ENCODE measurements at places on chromosomes 6 and 20.

DNA sequence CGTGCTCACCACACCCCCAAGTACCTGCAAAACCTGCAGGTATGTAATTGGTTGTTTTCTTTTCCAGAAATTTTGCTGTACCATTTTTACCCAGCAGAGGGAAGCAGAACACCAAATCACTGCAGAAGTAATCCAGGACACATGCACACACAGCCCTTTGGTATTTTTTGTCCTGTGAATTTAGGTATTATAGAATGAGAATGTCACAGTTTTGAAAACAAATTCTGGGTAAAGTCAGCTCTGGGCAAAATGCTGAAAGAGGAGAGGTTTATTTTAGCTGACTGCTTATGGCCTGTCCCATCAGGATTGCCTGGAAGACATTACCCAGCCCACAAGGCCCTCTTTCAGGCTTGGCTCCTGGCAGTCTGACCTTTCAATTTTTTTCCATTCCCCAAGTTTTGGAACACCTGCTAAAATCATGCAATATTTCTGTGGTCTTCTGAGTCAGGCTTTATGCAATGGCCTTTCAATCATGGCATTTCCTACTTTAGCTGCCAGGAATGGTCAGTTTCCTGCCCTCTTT lies 3.5 kb upstream of the EFHC1 start:
- H3K4me1 ChIP-seq: peaks cover 24% of the 10 kb centered on the region
- H3K27me3 ChIP-seq: no peaks in the 10 kb centered on the region
- no peak overlapping the region for H3K4me3 ChIP-seq
- H3K27ac ChIP-seq: no peak overlapping the region
- peak; percentile 75 for DNase-seq

DNA sequence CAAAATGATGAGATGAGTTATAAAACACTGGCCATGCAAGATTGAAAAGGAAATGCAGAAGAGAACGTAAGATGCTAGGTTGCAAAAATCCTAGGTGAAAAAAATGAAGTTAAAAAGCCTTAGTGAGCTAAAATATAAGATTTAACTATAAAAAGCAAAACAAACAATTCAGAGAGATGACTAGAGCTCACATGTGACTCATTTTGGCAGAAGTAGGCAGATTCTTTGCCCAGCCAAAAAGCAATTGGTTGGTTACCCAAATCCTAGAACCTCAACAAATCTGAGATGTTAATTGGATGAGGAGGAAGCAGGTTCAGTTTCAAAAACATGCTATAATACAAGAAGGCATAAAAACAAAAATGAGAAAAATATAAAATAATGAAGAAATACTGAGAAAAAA lies 249.1 kb downstream of the OGFRL1 start:
- no peak overlapping the region for H3K4me3 ChIP-seq
- no peaks in the 10 kb centered on the region for H3K36me3 ChIP-seq
- H3K4me1 ChIP-seq: no peaks in the 10 kb centered on the region
- no peak overlapping the region for H3K27ac ChIP-seq
- H3K27me3 ChIP-seq: no peaks in the 10 kb centered on the region

- H3K4me3 ChIP-seq: no peak overlapping the region
- H3K36me3 ChIP-seq: no peaks in the 10 kb centered on the region
- H3K4me1 ChIP-seq: no peaks in the 10 kb centered on the region
- no peak overlapping the region for H3K27ac ChIP-seq
- H3K27me3 ChIP-seq: peaks cover 27% of the 10 kb centered on the region
These were observed 11.0 kb downstream of the SMOC2 start for GRCh38 chr6:168451805-168452517.

GRCh38 chr6:20808924-20809323 lies 274.7 kb downstream of the CDKAL1 start:
- no peak overlapping the region for H3K27ac ChIP-seq
- H3K27me3 ChIP-seq: no peaks in the 10 kb centered on the region
- no peak overlapping the region for H3K4me3 ChIP-seq
- no peak for DNase-seq
- no peaks in the 10 kb centered on the region for H3K36me3 ChIP-seq
- H3K4me1 ChIP-seq: peaks cover 8% of the 10 kb centered on the region

- H3K36me3 ChIP-seq: peaks cover 28% of the 10 kb centered on the region
- peaks cover 4% of the 10 kb centered on the region for H3K4me1 ChIP-seq
- DNase-seq: no peak
- no peak overlapping the region for H3K4me3 ChIP-seq
These were observed 3.2 kb downstream of the GPR63 start for GRCh38 chr6:96834070-96834469.

- no peaks in the 10 kb centered on the region for H3K4me1 ChIP-seq
- H3K4me3 ChIP-seq: no peak overlapping the region
- H3K27me3 ChIP-seq: 0 out of 2 replicates have a peak, but pooled peaks cover 6% of the 10 kb centered on the region
- DNase-seq: peak; percentile 2
These were observed 18.0 kb upstream of the SIRPB2 start for GRCh38 chr20:1509237-1509636.

- H3K27ac ChIP-seq: no peak overlapping the region
- H3K36me3 ChIP-seq: peaks cover 87% of the 10 kb centered on the region
- H3K4me3 ChIP-seq: no peak overlapping the region
- no peaks in the 10 kb centered on the region for H3K27me3 ChIP-seq
These were observed 12.8 kb downstream of the ADNP start for GRCh38 chr20:50918403-50918802.
